NCI-H524 (cell line): ENCODE measurements at places on chromosomes 7 and 10.

DNA sequence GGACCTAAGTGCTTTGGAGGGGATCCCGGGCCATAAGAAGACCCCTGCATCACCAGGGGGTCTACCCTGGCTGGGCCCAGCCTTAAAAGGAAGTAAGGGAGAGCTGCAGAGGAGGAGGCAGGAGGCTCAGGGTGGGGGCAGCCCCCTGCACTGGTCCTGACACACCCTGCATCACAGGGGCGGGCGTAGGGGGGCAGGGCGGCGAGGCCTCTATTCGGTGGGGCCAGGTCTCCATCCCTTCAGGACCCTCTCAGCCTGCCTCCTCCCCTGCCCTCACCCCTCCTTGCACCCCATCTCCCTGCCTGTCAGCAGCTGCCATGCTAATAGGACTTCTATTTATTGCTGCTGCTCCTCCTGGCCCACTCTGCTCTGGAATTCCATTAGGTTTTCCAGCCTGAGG lies 101.4 kb downstream of the C10orf105 start:
- no peak for DNase-seq

DNA sequence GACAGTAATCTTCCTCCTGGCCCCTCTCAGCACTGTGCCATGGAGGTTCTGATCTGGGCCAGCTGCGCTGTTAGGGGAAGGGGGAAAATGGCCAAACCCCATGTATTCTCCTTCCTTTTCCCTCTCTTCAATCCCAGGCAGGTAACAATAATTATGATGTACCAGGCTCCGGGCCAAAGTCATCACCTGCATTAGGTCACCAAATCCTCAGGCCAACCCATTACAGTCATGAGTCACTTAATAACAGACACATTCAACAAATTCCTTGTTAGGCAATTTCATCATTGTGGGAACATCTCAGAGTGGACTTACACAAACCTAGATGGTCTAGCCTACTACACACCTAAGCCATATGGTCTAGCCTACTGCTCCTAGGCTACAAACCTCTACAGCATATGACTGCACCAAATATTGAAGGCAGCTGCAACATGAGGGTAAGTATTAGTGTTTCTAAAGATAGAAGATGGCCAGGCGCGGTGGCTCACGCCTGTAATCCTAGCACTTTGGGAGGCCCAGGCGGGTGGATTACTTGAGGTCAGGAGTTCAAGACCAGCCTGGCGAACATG lies 2.2 kb upstream of the HSPB1 start:
- DNase-seq = no peak

GRCh38 chr7:42689626-42690025 lies 222.2 kb downstream of the C7orf25 start:
- DNase-seq = no peak

DNA sequence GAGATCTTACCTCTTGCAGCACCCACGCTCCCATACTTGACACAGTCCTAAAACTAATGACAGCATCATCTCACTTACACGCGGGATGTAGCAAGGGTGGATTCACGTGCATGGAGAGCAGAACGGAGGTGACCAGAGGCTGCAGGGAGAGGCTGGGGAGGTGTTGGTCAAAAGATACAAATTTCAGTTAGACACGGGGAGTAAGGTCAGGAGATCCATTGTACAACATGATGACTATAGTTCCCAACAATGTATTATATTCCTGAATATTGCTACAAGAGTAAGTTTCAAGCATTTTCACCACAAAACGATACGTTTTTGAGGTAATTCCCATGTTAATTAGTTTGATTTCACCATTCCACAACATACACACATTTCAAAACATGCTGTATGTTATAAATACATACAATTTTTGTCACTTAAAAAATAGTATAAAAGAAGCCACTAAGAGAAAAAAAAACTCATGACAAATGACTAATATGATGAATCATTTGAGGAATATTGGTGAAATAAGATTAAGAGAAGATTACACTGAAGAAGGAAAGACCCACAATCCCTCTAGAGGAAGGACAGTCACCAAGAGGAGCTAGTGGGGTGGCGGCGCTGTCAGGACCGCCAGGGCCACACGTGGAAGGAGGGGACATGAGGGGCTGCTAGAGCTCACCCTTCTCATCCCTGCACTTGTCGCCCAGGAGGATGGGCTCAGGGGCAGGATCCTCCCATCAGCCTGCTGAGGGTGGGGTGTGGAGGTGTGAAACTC lies 49.4 kb upstream of the EGFR start:
- DNase-seq = no peak
